ENCODE measurements at places on chromosomes 1 and 21. TPM values are rescaled to one million over a fixed set of nuclear protein-coding genes. Genes with fewer than 3 reads are reported as not detected.

The GSTM4 gene
- total RNA-seq: 9.4 TPM

The PDZK1IP1 gene
- total RNA-seq: not detected

The TNFSF18 gene
- 0.29 TPM for total RNA-seq

The ESPN gene
- total RNA-seq: not detected

The GBP5 gene
- total RNA-seq: under 0.01 TPM

The MKNK1 gene
- 31.8 TPM for total RNA-seq

The DRAM2 gene
- total RNA-seq: 66.0 TPM

The RHBG gene
- total RNA-seq: not detected

The DAB1 gene
- total RNA-seq: not detected

The FCRLB gene
- 1.8 TPM for total RNA-seq

The FMOD gene
- 5.9 TPM for total RNA-seq

The F3 gene
- 7.4 TPM for total RNA-seq

The GJB3 gene
- not detected for total RNA-seq

The TMEM39B gene
- total RNA-seq: 4.7 TPM

The DCDC2B gene
- not detected for total RNA-seq
